ENCODE measurements at places on chromosomes 16 and 17.

DNA sequence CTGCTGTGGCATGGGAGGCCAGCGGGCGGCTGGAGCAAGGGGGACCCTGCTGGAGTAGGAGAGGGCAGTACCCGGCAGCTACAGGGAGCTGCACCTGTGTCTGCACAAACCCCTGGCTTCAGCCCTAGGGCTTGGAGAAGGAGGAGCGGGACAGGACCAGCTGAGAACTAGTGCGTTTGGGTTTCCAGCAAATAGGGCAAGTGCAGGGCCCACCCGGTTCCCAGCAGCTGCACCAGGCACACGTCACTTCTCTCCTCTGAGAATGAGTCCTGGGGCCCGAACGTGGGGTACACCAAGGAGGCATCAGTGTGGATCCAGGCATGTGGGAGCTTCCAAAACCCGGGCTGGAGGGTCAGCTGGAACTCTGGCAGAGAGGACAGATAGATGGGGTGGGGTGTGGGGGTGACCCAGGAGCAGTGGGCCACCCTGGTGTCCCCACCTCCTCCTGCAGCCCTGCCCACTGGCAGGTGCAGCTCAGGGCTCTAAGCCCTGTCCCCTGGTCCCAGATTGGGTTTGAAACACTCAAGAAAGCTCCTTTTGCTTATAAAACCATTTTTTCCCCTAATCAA, 5.6 kb downstream of the C16orf89 start:
- DNase-seq = no peak

DNA sequence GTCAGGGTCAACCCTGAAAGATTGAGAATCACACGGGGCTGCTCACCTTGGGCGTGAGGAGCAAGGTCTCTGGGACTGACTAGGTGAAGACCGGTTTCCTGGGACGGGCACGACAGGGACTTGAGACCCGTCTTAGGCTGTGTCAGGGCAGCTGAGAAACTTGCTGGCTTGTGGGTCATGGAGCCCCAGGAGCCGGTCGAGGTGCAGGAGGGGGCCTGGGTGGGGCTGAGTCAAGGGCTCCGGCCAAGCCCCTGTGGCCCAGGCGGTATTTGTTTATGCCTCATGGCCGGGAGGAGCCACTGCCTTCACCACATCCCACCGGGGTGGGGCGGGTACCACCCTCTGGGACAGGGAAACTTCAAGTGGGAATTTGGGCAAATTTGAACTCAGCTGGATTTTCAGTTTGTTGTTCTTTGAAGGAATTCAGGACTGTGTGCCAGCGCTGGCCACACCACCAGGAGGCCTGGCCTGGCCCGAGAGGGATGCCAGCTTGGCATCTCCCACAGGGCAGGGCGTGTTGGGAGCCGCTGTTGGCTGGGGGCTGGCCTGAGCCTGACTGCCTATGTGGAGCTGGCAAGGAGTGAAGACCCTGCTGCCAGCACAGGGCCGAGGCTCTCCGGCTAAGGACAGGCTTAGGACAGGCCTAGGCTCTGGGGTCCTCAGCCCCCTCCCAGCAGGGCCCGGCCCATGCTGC, 116.1 kb downstream of the METRNL start:
- DNase-seq = no peak

DNA sequence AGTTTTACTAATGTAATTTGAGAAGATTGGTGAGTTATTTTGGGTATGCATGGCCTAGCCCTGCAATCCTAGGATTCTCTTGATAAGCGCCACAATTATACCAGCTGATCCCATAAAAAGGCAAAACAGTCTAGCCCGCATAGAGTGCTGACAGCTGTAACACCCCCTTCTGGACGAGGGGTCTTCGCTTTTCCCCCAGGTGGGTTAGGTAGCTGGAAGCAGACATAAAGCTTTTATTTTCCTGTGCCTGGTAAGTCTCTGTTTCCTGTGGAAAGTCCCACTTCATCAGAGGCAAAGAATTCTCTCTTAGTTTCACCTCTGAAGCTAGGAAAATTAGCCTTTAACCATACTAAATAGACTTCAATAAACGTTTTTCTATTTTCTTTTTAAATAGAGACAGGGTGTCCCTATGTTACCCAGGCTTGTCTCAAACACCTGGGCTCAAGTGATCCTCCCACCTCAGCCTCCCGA, 108.3 kb downstream of the YPEL2 start:
- DNase-seq = no peak

DNA sequence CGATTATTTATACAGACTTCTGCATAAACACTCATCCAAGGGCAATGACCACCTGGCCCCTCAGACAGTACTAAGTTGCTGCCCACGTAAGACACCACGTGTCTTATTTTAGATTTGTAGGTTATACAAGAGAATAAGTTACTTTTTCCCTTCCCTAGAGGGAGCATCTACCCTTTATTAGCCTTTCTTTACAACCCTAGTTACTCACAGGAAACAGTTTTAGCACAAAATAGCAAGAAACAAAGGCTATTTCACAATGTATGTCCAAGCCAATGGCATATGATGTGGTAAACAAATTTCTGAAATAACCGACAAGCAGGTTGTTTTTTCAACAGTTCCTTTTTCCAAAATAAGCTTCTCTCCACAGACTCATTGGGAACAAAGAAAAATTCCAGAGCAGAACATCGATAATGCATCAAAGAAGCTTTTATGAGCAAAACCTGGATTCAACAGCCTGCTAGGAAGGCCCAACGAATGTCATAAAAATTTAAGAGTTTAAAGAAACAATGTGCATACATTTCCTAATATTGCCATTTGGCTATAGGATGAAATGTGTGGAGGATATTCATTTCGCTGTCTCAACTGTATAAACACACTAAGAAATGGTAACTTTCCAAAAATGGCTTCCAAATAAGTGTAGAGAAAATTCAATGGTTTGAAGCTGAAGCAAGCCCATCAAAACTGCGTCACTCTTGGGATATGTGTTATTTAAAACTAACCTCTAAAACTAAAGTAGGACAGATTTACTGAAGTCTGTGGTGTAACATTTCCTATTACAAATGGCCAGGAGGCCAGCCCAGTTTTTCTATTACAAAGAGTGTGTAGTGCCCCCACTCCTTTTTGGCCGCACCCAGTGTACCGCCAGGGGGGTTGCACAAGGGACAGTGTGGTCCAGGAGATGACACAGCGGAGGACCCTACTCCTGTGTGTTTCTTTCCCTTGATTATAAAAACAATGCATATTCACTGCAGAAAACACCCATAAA, 50.4 kb upstream of the ERN1 start:
- DNase-seq = no peak

DNA sequence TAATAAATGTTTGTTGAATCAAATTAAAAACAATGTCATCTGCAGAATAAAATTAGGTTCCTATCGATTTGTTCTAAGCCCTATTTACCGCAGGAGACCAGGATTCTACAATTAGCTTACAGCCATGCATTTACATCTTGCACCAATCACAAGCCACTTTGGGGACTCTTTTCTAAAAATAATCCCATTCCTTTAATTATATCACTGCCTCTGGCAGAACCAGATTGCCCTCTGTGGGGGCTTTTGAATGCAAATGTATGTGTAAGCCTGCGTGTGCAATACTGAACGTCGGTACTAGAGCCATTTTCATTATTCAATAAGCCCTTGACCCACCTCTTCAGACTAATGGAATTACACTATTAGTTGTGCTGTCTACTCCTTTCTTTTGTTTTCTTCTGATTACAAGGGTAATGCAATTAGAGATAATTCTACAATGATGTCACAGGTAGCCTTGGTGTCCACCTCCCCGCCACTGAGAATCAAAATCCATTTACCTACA, 391.3 kb upstream of the XYLT1 start:
- no peak for DNase-seq

DNA sequence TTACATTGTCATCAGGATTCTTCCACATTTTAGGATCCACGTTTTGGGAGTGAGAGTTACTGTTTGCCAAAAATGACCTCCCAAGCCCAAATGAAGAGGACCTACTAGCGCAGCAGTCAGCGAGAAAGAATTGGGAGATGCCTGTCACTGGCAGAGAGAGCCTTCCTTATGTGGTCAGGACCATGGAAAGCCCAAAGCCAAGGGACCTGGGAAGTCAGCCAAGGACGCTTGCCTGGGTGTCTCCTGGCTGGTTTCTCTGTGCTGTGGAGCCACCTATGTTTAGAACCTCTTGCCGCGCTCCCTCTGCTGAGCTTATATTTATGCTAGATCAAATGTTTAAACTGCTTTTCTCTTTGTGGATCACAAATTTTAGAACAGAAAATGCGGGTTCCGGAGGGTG, 24.9 kb upstream of the RHBDL3 start:
- DNase-seq = no peak

- DNase-seq = no peak
Measured at GRCh38 chr17:42708588-42708987, 26.3 kb downstream of the CNTNAP1 start.

DNA sequence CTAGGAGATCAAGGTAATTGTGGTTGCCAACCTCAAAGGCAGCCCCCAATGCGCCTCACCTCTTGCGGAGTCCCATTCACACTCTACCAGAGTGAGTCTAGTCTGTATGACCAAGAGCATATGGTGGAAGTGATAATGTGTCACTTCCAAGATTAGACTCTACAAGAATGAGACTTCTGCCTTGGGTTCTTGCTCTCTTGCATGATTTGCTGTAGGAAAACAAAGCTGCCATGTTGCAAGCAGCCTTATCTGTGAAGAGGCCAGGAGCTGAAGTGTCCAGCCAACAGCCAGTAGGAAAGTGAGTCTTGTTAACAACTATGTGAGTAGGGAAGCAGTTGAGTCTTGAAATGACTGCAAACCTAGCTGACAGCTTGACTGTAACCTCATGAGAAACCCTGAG, 3.4 kb downstream of the TERF2 start:
- no peak for DNase-seq

- DNase-seq = no peak
Measured at GRCh38 chr16:18936727-18937340, 10.6 kb upstream of the SMG1 start.
